ENCODE measurements at places on chromosomes 7 and 10. TPM values are rescaled to one million over a fixed set of nuclear protein-coding genes. Genes with fewer than 3 reads are reported as not detected.
A peak's percentile ranks its signal among the peaks of the same experiment; 100 is the strongest.

The RAB18 gene
- total RNA-seq: 55.4 TPM

The ZMYND11 gene
- total RNA-seq: 37.5 TPM

The IQCE gene
- total RNA-seq: 44.8 TPM

The GRM8 gene
- total RNA-seq: not detected

The SPDYE11 gene
- not detected for total RNA-seq

DNA sequence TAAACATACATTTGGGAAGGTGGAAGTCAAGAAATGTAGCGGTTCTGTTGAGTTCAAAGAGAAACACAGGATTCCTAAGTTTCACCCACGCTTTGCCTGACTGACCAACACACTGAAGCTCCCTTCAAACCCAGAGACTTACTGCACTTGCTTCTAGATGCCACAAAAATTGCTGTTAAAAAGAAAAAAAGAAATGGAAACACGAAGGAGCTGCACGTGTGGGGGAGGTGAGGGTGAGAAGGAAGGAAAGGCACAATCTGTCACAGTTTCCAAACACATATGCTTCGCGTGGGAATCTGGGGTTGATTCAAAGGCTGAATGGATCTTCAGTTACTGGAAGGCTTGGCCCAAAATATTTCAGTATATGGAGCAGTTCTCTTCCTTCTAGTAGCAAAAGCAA lies 495.6 kb downstream of the DNAJB6 start:
- no peak for DNase-seq

GRCh38 chr7:107977048-107977447 lies 25.9 kb downstream of the LAMB1 start:
- DNase-seq: no peak

DNA sequence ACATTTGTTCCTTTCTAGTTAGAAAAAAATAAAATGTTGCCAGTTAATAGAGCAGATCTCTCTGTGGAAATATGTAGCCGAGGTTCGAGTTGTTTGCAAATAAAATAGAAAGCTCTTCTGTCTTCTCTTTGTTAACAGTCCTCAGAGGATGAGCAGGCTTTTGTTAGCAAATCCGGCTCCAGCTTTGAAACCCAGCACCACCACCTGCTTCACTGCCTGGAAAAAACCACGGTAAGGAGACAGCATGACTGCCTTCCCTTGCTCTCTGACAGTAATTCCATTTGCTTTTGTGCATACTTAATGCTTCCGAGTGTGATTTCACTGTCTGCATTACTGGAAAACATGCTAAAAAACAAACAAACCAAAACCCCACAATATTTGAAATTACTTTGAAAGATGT lies 115.6 kb downstream of the TSPAN12 start:
- DNase-seq: no peak

DNA sequence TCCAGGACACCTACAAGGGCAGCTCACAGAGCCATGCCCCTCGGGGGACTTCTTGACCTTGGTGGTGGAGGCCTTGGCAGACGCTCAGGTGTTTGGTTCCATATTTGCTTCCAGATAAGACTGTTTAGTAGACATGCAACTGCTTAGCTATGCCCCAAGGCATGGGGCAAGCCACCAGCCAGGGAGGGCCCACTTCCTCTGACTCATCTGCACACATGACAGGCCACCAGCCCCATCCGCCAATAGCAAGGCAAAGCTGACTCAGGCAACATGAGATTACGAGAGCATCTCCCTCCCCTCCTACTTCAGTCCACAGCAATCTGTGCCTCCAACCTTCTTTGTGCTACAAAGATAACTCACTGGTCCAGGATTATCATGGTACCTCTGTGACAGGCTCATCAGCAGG lies 54.9 kb downstream of the KCNMA1 start:
- DNase-seq: peak; percentile 88

The MOGAT3 gene
- total RNA-seq: 0.23 TPM

DNA sequence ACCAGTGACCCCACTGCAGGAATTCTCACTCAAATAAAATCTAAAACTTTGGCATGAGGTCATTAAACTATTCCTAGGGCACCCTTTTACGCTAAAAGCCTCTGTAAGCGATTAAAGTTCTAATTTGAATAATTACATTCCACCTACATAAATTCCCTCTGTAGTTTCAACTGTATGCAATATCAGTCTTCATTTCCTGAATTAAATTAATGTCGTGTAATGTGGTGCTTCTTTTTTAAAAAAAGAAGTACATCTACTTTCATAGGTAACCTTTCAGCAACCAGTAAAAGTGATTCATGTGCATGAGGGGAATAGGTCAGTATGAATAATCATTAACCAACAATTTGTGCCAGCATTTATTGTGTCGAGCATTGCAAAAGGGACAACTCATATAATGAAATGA lies 44.7 kb downstream of the IMMP2L start:
- DNase-seq: no peak

DNA sequence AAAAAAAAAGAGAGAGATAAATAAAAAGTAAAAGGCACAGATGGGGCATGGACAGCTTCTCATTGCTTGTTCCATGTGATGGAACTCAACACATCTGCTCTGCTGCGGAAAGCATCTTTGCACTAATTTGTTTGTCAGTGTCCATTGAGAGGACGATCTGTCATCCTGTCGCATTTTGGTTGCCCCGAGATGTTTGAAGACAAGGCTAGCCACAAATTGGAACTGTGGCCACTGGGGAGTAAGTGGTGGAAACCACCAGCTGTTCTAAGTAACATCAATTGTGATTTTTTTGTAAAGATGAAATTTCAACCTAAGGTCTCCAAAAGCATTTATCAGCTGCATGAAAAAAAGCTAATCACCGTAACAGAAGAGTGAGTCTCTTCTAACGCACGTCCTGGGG lies 312.7 kb downstream of the ADARB2 start:
- DNase-seq: no peak

GRCh38 chr7:36262309-36263094 lies 109.4 kb downstream of the EEPD1 start:
- no peak for DNase-seq

Measured in Panc1 (cell line).